ENCODE measurements at places on chromosomes 11 and 22.

- DNase-seq: no peak
These were observed 35.2 kb upstream of the P2RY2 start for GRCh38 chr11:73182824-73183321.

DNA sequence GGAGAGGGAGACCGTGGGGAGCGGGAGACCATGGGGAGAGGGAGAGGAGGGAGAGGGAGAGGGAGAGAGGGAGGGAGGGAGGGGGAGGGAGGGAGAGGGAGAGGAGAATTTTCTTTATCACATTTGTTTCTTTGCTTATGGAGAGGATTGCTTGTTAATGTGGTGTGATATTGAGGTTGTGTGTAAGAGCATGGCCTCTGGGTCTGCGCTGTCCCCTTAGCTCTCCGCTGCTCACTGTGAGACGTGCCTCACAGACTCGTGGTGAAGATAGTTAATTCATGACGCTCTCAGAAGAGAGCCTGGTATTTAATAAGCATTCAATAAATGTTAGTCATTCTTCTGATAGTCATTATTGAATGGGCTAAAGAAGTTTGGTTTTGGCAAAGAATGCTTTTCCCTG, 26.2 kb downstream of the PPFIA1 start:
- no peak for DNase-seq

DNA sequence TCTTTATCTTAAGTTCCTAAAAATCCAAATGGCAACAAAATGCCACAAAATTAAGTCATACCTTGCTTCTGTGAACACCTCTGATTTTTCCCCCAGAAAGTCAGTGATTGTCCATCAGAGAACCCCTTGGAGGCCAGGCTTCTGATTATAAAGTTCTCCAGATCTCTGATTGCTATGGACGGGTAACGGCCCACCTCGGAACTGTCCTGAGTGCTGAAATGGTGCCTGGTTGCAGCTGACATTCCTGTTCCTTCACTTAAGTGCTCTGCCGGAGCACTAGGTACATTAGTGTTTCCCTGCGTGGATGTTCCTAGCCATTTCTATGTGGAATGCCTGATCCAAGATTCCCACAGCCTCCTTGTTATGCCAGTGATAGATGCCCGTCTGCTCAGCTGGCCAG, 85.0 kb downstream of the CHST1 start:
- DNase-seq: no peak

DNA sequence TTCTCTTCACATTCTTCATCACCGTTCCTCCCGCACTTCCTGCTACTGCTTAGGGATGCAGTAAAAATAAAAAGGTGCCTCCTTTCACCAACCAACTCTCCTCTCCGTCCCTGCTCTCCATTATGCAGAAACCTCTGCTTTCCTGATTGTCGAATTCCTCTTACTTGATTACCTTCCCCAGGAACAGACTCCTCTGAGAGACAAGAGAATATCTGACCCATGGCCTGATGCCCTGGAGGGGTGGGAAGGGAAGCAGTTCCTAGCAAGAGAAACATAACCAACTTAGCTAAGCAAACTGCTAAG, 80.9 kb downstream of the TRIM29 start:
- DNase-seq: no peak

GRCh38 chr11:36361901-36362391, 65.9 kb downstream of the PRR5L start:
- DNase-seq: no peak

DNA sequence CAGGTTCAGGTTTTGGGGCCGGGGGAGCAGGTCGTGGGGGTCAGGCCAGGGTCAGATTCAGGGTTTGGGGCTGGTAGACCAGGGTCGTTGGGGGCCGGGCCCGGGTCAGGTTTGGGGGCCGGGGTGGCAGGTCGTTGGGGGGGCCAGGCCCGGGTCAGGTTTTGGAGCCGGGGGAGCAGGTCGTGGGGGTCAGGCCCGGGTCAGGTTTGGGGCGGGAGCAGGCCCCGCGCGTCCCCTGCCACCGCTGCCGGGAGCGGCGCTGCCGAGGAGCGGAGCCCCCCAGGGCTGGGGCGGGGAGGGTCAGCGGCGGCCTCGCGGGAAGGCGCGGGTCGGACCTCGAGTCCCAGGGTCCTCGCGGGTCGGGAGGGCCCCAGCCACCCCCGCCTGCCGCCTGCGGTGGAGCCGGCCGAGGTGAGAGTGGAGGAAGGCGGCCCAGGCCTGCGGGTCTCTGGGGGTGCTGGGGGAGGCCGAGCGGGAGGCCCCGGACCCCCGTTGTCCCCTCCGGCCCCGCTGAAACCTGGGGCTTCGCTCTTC, 535 bp downstream of the TRABD start:
- no peak for DNase-seq
